ENCODE measurements at places on chromosomes 11 and 22. TPM values are rescaled to one million over a fixed set of nuclear protein-coding genes. Genes with fewer than 3 reads are reported as not detected.

GLYATL1 gene
- 0.17 TPM for total RNA-seq

PRR33 gene
- not detected for total RNA-seq

C22orf31 gene
- not detected for total RNA-seq

GLB1L3 gene
- total RNA-seq: not detected

GLYATL2 gene
- total RNA-seq: 0.77 TPM

ARHGAP20 gene
- total RNA-seq: 2.3 TPM

IFITM10 gene
- 1.1 TPM for total RNA-seq

LMNTD2 gene
- total RNA-seq: not detected

OR51F1 gene
- not detected for total RNA-seq

CFAP300 gene
- total RNA-seq: 1.8 TPM

PANX2 gene
- 0.52 TPM for total RNA-seq

MMP10 gene
- 0.79 TPM for total RNA-seq

TESMIN gene
- not detected for total RNA-seq

DYNC2H1 gene
- total RNA-seq: 61.2 TPM

POU2AF2 gene
- not detected for total RNA-seq

NRIP3 gene
- total RNA-seq: 3.0 TPM

EHF gene
- total RNA-seq: 1.4 TPM

SREBF2 gene
- 39.7 TPM for total RNA-seq

ZP1 gene
- total RNA-seq: 0.32 TPM

ROBO4 gene
- 1.1 TPM for total RNA-seq

APOA5 gene
- not detected for total RNA-seq

APBB1 gene
- total RNA-seq: 69.9 TPM

MOV10L1 gene
- 1.1 TPM for total RNA-seq

OR8D1 gene
- under 0.01 TPM for total RNA-seq

OR5AL1 gene
- total RNA-seq: not detected

HTR3B gene
- not detected for total RNA-seq

OR8G5 gene
- not detected for total RNA-seq

All from bronchial smooth muscle cell (primary cell).